ENCODE measurements at places on chromosomes 5 and 9. TPM values are rescaled to one million over a fixed set of nuclear protein-coding genes. Genes with fewer than 3 reads are reported as not detected.

SPINK7 gene
- total RNA-seq, result not detected

SLC46A2 gene
- not detected for total RNA-seq

IL33 gene
- 2.0 TPM for total RNA-seq

PCDHB10 gene
- 3.1 TPM for total RNA-seq

TTC23L gene
- 0.07 TPM for total RNA-seq

FANCC gene
- 15.6 TPM for total RNA-seq

TOR1B gene
- 28.1 TPM for total RNA-seq

INSL4 gene
- 0.13 TPM for total RNA-seq

HAVCR2 gene
- 1.7 TPM for total RNA-seq

SMIM33 gene
- not detected for total RNA-seq

SLCO6A1 gene
- 0.52 TPM for total RNA-seq

PCDHGA8 gene
- 1.5 TPM for total RNA-seq

ALDOB gene
- 236 TPM for total RNA-seq

PRDM9 gene
- total RNA-seq, result 0.56 TPM

GDF9 gene
- 0.76 TPM for total RNA-seq

ZNF367 gene
- 3.6 TPM for total RNA-seq

TTC16 gene
- not detected for total RNA-seq

LCN10 gene
- not detected for total RNA-seq

TLX3 gene
- not detected for total RNA-seq

PAPPA gene
- 8.9 TPM for total RNA-seq

GDA gene
- 23.6 TPM for total RNA-seq

DAPK1 gene
- total RNA-seq, result 62.3 TPM

TRIO gene
- total RNA-seq, result 78.2 TPM

IFNA21 gene
- total RNA-seq, result not detected

PCDHGA9 gene
- total RNA-seq, result 1.1 TPM

NUTM2G gene
- total RNA-seq, result 0.32 TPM
